ENCODE measurements at places on chromosomes 1 and 21.

- no peak for DNase-seq
These were observed 11.0 kb upstream of the CDK18 start for GRCh38 chr1:205493241-205494085.

DNA sequence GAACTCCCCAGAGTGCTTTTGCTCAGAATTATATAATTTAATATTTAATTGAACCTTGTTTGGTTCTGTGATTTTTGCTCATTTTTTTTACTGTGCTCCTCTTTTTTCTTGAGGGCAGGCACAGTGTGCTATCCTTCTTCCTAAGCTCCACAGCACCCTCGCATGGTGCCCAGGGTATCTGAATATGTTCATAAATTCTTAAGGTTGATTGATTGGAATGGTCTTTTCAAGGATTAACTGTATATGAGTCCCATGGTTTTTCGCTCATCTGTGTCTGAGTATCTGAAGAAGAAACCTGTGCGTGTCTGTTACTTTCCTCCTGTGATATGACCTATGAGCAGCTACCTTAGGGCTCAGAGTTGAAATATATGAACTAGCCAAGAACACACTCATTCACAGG is 393.7 kb downstream of the HLX start:
- DNase-seq: no peak

GRCh38 chr1:207316141-207316540 is 5.3 kb upstream of the CD55 start:
- DNase-seq: no peak

DNA sequence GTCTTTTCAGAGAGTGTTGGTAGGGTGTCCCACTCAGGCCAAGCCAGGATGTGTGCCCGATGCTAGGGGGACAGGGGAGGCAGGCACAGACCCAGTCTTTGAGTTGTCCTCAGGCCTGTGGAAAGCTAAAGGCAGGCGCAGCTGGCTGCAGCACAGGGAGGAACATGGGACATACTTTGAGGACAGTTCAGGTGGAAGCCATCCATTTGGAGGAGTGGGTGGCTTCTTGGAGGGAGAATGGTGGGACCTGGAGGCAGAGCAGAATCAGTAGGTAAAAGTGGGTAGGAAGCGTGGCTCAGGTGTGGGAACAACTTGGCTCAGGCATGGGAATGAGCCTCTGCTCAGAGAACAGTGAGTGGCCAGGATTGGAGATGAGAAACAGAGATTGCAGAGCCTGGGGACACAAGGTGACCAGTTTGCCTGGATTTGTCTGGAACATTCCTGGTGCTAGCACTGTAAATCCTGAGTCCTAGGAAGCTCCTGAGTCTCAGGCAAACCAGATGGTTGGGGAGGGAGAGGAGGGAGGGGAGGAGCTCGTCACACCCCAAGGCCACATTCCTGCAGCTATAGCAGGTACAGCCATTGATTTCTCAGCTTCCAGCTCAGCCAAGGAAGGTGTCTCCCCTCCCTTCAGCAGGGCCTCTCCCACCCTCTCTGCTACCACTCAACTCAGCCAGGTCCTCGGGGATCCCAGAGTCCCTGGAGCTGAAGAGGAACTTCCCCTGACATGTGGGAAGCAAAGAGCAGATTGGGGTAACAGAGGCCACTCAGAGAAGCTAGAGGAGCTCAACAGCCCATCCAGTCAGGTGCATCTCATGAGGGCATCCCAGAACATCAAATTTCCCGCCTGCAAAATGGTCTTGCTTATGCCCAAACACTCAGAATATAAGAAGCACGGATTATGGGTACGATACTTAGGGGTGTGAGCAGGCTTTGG is 65.2 kb upstream of the TINAGL1 start:
- DNase-seq: no peak

- DNase-seq: no peak
These were observed 9.2 kb downstream of the ADCY10 start for GRCh38 chr1:167904652-167905130.

DNA sequence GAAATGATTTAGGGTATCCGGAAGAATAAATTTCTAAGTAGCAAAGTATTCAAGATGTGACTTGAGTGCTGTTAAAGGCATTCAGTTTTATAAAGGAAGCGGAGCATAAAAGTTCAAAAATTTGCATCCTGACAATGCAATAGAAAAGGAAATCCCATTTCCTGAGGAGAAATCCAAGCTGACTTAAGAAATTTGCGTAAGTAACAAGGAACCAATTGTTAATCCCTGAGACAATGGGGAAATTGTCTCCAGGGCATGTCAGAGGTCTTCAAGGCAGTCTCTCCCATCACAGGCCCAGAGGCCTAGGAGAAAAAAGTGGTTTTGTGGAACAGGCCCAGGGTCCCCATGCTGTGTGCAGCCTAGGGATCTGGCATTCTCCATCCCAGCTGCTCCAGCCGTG is 416.0 kb downstream of the PRDM2 start:
- no peak for DNase-seq

DNA sequence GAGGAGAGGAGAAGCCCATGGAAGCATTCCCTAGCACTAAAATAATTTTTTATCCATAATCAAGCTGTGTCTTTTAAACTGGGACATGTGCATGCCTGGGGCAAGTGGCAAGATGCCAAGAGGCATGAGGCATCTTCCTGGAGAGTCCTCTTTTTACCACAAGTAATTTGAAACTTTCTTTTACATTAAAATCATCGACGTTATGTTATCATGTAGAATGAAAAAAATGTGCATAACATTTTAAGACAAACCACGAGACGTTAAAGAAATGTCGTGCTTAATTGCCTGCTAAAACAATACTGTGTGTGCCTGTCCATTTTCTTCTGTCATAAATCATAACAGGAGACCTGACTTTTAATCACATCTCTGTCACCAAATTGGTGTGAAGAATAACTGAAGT is 1.5 kb downstream of the STYXL2 start:
- no peak for DNase-seq

GRCh38 chr1:241215203-241215602 is 141.8 kb downstream of the RGS7 start:
- no peak for DNase-seq

Measured in stimulated activated CD4-positive, alpha-beta T cell treated with anti-CD3 and anti-CD28 coated beads, Interleukin-1b, Interleukin-23, amount 100 ng/mL, for 24 hours (primary cell).